ENCODE measurements at places on chromosomes 2 and 18. TPM values are rescaled to one million over a fixed set of nuclear protein-coding genes. Genes with fewer than 3 reads are reported as not detected.

DNA sequence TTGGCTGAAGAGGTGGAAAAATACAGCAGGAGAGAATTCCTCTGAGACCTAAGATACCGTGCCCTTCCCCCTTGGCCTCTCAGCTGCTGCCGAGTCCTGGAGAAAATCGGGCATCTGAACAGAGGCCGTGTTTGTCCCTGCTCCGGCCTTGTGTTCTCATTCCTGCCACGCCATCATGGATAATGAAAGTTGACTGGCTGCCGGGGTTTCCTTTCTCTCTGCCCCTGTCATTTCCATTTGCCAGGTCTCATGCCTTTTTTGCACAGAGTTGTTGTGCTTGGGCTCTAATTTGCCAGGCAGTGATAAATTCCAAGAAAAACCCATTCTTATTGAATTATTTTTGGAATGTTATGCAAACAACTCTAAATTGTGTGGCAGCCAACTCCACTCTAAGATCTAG lies 496.9 kb upstream of the TNP1 start:
- H3K4me3 ChIP-seq: no peak overlapping the region
- H3K36me3 ChIP-seq: no peaks in the 10 kb centered on the region
- DNase-seq: no peak
- no peak overlapping the region for H3K27ac ChIP-seq

UGT1A8 gene
- total RNA-seq: 0.18 TPM

DNA sequence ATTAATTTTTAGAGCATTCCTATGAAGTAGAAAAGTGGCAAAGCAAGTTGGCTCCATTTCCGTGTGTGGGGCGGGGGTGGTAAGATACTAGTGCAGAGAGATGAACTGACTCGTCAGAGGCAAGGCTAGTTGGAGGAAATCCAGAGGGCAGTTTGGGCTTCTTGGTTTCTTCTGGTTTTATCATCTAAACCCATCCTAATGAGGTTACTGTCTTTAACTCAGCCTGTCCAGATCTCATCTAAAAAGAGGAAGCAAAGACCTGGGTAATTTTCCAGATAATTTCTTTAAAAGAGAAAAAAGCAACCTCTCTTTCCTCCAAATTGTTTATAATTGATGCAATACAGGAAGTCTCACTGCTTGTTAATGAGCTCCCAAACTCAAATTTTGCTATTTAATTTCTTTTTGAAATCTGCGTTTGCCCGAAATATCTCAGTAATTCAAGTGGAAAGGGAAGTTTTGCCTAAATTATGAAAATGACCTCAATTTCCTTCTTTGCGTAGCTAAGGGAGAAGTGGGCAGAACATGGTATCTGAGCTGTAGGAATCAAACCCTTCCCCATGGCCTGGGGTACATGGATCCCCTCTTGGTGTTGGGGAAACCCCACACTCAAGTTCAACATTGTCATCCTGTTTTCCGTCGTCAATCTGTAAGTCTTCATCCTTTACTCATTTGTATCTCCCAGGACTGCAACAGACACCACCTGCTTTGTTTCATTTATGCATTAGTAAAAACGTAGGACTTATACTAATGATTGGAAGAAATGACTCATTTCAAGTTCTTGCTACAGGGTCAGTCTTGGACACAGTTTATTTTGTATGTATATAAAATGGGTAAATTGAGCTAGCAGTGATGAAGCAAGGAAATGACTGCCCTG lies 89.1 kb upstream of the KLF7 start:
- H3K27ac ChIP-seq: peak overlapping the region; percentile 99
- no peaks in the 10 kb centered on the region for H3K27me3 ChIP-seq
- peaks cover 97% of the 10 kb centered on the region for H3K4me1 ChIP-seq
- no peaks in the 10 kb centered on the region for H3K36me3 ChIP-seq
- H3K4me3 ChIP-seq: peak overlapping the region; percentile 70

- H3K27ac ChIP-seq: no peak overlapping the region
- DNase-seq: no peak
- H3K4me3 ChIP-seq: no peak overlapping the region
Observed at GRCh38 chr2:212596688-212597087, 58.1 kb upstream of the ERBB4 start.

DNA sequence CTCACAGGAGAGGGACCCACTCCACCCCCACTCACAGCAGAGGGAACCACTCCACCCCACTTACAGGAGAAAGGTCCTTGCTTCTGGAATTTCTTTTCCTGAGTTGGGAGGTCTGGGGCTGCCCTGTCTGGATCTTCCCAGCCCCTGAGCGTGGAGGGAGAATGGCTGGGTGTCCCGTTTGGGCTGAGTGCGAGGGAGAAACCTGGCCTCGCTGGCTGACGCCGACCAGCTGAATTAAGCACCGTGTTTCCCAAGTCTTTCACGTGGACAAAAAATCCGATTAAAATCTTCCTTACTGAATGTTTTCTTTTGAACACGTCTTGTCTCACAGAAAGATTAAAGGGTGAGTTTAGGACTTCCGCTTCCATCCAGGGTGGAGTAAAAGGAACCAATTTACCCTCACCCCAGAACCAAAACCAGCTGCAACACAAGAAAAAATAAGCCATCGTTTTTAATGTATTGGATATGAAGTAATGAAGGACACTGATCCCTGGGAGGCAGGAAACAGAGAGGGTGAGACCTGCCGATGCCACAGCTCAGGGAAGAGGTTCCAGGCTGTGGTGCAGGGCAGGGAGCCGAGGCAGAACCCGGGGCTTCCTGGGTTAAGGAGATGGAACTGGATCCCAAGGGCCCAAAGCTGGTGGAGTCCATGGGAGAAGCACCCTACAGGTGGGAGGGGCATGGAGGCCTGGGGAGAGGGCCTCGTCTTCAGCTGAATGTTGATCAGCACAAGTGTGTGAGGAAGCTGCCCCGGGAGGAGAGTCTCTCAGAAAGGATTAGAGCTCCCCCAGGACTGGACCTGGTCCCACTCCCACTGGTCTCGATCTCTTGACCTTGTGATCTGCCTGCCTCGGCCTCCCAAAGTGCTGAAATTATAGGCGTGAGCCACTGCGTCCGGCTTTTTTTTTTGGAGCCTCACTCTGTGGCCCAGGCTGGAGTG lies 60.3 kb downstream of the RTP5 start:
- no peaks in the 10 kb centered on the region for H3K36me3 ChIP-seq
- no peaks in the 10 kb centered on the region for H3K27me3 ChIP-seq
- H3K4me1 ChIP-seq: no peaks in the 10 kb centered on the region
- no peak overlapping the region for H3K4me3 ChIP-seq
- H3K27ac ChIP-seq: no peak overlapping the region

VAMP5 gene
- total RNA-seq: not detected

All from Karpas-422 (cell line).